CD4-positive, alpha-beta T cell treated with Interferon alpha-2 for 1 hour (primary cell): ENCODE measurements at places on chromosomes 13 and 19.

GRCh38 chr19:791007-791566 lies 6.2 kb upstream of the PTBP1 start:
- no peak for DNase-seq

DNA sequence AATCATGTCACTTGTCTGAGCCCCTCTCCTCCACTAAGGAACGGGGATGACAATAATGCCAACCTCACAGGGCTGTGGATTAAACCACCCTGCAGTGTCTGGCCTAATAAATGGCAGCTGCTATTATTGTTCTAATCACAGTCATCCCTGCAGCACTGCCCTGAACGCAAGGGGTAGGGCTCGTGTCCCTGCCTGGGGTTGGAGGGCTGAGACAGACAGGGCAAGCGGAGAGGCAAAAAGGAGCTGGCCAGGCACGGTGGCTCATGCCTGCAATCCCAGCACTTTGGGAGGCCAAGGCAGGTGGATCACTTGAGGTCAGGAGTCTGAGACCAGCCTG lies 10.2 kb upstream of the KPTN start:
- no peak for DNase-seq

- no peak for DNase-seq
Observed at GRCh38 chr19:43395561-43395960, 19.1 kb upstream of the TEX101 start.

DNA sequence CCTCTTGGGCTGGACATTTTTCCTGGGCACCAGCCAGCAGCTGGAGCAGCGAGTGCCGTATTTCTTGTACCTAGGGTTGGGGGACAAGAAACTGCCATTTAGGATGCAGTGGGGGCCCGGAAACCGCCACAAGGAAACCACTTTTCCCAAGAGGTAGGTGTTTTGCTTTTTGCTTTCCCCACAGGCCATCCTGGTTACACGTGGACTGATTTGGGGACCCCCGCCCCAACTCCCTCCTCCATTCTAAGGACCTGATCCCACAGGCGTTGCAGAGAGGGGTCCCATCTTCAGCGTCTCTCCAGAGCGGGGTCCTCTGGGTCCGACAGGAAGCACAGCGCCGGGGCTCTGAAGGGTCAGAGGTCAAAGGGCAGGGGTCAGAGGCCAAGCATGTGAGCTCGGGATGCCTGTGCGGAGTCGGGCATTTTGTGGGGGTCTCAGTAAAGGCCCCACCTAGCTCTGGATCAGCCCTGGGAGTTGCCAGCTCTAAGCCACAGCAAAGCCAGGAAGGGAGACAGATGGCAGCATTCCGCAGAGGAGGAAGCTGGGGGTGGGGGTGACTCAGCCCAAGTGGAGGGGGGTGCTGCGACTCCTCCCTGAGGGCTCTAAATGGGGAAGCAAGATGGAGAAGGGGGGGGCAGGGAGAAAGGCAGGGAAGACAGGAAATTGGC lies 4.3 kb downstream of the ZGLP1 start:
- DNase-seq: no peak

GRCh38 chr13:93249364-93250306 lies 23.0 kb downstream of the GPC6 start:
- no peak for DNase-seq

- no peak for DNase-seq
Observed at GRCh38 chr13:29674532-29674931, 79.0 kb upstream of the SLC7A1 start.

- DNase-seq: no peak
Observed at GRCh38 chr13:86684402-86684801, 885.2 kb upstream of the SLITRK6 start.
